ENCODE measurements at places on chromosomes 2 and 18.
A peak's percentile ranks its signal among the peaks of the same experiment; 100 is the strongest.

- no peak for DNase-seq
Observed at GRCh38 chr2:32168513-32168912, 2.8 kb downstream of the SLC30A6 start.

- DNase-seq, result no peak
Observed at GRCh38 chr2:236161082-236161462, 7.1 kb downstream of the GBX2 start.

DNA sequence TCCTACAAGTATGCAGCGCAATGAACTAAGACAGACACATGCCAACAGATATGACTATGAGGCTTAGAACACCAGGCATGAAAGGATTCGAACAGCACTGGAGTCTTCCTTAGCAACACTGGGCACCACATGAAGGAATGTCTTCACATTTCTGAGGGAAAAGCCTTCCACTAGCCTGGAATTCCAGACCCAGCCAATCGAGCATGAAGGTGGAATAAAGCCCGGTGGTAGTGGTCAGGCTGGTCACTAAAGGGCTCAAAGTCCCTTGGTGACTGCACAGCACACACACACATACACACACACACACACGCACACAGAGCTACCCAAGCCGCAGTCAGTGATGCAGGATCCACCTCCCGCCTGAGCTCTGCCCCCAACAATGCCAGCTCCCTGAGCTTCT is 19.7 kb upstream of the SFXN5 start:
- DNase-seq, result no peak

DNA sequence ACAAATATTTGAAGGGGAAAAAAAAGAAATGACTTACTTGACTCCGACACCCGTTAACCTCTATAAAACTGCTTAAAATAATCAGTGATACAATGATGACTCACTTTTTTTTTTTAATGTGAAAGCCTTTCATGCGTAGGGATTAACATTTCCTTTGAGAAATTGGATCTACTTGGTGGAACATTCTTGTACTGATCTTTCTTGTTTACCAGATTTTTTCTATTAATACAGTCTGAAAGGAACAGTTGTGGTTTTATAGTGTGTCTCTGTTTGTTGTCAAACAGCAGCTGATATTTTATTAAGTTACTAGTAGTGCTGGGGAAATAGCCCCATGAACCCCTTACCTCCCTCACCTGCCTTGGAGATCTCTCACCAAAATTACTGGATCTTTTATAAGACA is 40.2 kb upstream of the NEB start:
- no peak for DNase-seq

DNA sequence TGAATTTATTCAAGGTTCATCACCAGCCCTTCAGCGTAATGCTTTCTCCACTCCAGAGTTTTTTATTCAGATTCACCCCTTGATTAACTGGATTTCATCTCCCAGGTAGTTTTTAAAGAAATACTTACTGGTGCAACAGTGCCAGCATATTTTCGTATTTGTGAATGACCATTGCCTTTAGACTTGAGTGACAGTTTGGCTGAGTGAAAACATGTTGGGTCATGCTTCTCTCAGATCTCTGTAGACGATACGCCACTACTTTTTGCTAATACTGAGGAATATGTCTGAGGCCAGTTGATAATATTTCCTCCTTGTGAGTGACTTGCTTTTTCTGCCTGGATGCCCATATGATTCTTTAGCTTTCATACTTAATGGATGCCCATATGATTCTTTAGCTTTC is 51.5 kb downstream of the CYP26B1 start:
- DNase-seq, result no peak

DNA sequence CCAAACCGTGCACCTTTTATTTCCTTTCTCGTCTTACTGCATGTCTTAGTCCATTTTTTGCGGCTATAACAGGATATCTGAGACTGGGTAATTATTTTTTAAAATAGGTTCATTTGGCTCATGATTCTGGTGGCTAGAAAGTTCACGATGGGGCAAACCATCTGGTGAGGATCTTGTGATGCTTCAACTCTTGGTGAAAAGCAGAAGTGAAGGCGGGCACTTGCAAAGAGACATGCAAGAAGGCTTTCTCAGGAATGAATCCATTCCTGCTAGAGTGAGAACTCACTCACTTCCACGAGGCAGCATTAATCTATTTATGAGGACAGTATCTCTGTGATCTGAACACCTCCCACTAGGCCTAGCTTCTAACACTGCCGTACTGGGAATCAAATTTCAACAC is 327.1 kb upstream of the RBMS1 start:
- no peak for DNase-seq

DNA sequence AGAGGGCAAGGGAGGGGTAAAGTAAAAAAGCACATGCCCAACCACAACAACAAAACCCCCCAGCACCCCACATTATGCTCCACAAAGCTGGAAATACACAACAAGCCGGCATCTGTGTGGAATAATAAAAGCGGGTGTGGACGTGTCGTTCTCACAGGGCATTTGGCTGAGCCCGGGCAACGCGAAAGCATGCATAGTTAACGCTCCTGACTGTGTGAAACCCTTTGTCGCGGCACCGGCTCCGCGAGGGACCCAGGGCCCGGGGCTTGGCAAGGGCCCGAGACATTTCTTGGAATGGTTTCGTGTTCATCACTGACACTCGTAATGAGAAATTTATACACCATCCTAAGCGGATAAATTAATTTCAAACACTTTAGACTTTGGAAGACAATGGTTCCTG is 165.6 kb downstream of the INHBB start:
- no peak for DNase-seq

DNA sequence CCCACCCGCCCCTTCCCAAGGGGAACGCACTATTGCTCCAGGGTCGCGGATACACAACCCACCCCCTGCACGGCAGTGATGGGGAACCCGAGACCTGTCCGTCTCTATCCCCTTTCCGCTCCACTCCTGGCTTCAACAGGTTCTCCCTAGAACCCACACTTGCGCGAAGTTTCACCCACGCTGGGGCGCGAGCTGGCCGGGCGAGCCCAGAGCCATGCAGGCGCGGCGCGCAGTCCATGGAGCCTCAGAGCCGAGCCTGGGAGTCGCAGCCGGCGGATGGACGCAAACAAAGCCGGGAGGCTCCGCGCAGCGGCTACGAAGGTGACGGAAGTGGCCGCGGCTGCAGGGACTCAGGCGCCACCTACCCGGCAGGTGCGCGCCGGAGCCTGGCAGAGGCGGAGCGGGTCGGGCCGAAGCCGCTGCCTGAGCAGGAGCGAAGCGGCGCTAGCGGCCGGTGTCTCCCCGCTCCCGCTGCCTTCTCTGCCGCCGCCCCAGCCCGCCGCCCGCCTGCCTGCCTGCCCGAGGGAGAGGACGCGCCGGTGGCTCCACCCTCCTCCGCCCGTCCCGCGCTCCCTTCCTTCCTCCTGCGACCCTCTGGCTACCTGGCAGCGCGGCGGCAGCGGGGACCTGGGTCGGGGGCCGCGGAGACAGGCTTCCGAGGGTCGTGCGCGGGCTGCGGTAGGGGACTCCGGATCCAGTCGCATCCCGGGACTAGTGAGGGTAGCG is 14.0 kb downstream of the ALPG start:
- peak; percentile 4 for DNase-seq

DNA sequence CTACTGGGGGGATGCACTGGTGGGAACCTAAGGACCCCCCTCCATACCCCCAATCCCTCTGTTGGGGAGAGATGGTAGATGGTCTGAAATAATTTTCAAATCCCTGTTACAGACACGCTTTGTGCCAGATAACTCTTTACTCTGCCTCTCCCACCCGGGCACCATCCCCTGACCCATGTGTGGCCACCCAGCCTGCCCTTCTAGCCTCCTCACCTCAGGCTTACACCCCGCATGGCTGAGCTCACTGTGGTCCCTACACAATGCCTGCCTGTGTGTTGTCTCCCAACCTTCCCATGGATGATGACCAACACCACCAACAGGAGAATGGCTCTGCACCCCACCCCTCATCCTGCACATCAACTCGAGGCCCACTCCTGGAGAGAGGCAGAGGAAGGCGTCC is 15.0 kb downstream of the SPEG start:
- DNase-seq, result no peak

- peak; percentile 60 for DNase-seq
Observed at GRCh38 chr2:177296040-177296439, 31.5 kb upstream of the NFE2L2 start.

GRCh38 chr2:73268366-73268829 is 15.9 kb downstream of the FBXO41 start:
- no peak for DNase-seq

DNA sequence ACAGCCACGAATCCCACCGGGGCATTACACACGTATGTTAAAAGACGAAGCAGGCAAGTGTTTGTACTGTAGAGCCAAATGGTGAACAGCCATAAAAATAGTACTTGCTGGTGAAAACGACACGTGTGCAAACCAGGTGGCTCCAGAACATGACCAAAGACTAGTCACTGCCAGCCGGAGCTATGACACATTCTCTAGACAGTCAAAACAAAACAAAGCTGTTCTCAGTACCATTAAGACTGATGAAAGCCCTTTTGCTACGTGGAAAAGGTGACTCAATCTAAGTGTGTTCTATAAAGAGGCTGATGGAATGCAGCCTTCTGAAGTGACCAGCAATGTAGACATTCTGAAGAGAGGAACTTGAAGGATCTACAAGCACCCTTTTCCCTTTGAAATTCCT is 367.7 kb upstream of the NETO1 start:
- DNase-seq, result no peak

DNA sequence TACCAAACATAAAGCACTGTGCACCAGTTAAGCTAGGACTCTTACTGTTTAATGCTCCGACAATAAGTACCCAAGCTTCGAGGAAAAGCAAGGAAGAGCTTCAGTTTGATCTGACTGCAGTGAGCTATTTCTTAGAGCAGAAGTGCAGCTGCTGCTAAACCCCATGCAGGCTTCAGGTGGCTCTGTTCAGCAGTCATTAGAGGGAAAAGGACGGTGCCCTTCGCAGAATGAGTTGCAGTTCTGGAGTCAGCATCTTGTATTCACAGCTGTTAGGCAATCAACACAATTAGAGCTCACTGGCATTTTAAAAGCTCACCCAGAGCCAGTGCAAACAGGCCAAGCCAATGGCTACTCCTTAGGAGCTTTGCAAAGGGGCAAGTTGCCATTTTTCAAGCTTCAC is 1.5 kb upstream of the CERKL start:
- DNase-seq, result no peak

GRCh38 chr2:6325616-6326015 is 540.1 kb downstream of the CMPK2 start:
- DNase-seq, result no peak
